Left ventricle myocardium superior (tissue), 1 donor: ENCODE measurements at places on chromosomes 5 and 9.

DNA sequence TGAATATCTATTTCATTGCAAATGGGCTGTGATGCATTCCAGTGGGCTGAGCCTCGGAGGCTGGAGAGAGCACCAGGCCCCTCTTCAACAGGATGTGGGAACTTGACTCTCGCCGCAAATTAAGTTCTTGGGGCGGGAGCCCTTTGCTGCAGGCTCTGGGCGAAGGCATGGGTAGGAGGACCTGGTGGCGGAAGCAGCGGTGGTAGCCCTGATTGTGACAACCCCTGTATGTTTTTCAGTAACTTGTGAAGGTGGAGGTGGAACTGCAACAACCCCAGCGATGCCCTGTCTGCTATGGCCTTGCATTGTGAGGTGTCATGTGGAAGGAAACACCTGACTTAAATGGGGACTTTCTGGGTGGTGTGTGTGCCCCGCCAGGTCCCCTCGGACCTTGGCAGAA is 9.4 kb downstream of the FYB1 start:
- DNase-seq: peak; percentile 37

- DNase-seq: no peak
These were observed 86.7 kb upstream of the TAS2R1 start for GRCh38 chr5:9716838-9717281.

- DNase-seq: no peak
These were observed 170.4 kb upstream of the OTULINL start for GRCh38 chr5:14411216-14411615.

DNA sequence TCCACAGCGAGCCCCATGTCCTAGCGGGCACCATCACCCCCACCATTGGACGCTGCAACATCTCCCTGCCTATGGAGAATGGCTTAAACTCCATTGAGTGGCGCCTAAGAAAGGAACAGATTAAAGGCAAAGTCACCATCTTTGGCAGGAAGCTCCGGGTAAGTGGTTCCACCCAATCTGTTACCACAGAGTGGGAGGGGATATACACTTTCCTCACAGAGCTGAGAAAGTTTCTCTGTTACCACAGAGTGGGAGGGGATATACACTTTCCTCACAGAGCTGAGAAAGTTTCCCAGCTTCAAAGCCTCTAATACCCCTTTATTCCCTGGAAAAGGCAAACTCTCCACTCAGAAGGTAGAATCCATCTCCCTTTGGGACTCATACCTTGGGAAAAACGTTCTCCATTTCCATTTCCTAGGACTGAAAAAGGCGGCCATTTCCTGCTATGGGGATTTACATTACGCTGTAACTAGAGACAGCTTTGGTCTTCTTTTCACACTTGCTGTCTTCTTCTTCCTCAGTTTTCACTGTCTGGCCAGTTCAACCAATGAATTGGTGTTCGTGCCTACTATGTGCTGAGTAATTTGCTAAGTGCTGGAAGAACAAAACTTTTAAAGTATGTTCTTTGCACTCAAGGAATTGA is 63.4 kb upstream of the WWC1 start:
- no peak for DNase-seq

GRCh38 chr9:118271936-118272335 is 567.7 kb downstream of the TLR4 start:
- DNase-seq: no peak

- no peak for DNase-seq
These were observed 5.1 kb upstream of the ERGIC1 start for GRCh38 chr5:172828911-172829431.

DNA sequence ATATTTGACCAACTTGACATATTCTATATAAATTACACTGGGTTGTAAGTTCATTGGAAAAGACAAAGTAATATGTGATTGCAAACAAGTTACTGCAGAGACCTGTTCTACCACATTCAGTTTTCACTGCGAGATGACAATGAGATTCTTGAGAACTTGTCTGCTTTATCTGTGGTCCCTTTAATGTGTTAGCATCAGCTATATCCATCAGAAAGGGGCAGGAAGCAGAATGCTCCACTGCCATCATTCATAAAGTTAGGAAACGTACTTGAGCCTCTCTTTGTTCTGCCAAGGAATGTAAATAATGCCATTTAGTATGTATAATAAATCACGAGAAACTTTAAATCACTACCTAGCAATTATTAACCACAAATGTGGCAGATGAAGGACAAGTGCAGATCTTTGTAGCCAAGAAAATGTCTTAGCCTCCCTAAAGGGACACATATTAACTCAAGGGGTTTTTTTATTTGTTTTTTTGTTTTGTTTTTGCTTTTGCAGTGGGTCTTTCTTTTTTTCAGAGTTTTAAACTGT is 59.4 kb downstream of the GIN1 start:
- no peak for DNase-seq

DNA sequence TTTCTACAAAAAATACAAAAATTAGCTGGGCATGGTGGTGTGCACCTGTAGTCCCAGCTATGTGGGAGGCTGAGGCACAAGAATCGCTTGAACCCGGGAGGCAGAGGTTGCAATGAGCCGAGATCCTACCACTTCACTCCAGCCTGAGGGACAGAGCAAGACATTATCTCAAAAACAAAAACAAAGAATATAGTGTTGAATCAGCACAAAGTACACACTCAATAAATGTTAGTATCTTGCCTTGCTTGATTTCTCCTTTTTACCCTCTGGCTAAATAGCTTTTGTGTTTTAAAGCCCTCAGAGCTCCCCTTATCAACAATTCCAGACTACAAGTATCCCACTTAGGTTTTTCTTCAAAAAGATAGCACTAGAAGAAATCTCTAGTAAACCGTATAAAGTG is 37.5 kb upstream of the CCNG1 start:
- no peak for DNase-seq

DNA sequence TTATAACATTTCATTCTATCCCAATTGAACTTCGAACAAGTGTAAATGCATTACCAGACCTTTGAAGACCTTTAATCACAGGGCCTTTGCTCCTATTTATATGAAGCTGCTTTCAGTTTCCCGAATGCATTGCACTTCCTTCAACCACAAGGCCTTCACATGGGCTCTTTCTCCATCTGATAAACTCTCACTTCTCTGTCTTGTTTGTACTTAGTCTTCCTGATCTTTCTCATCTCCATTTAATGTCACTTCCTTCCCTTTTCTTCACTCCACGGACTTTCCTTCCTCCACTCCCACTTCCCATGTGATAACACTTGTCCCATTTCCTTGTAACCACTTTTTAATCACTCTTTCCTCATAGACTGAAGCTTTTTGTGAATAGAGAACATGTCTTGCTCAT is 74.3 kb upstream of the TNC start:
- no peak for DNase-seq

- DNase-seq: no peak
These were observed 133.1 kb upstream of the FBXL7 start for GRCh38 chr5:15366676-15367391.

DNA sequence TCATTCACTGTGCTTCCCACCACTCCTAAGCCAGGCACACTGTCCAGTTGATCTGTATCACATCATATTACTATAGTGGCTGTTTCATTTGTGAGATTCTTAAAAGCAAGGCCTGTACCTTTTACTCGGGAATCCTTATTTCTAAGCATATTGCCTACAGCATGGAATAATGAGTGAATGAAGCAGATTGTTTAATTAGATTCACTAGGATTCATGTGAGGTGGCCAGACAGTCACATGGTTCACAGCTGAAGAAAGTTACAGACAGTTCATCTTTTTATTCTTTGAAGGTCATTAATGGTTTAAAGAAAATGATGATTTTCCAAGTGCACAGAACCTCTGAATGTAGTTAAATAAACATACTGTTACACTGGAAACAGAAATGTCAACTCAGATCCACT is 24.3 kb upstream of the SEMA6A start:
- no peak for DNase-seq

DNA sequence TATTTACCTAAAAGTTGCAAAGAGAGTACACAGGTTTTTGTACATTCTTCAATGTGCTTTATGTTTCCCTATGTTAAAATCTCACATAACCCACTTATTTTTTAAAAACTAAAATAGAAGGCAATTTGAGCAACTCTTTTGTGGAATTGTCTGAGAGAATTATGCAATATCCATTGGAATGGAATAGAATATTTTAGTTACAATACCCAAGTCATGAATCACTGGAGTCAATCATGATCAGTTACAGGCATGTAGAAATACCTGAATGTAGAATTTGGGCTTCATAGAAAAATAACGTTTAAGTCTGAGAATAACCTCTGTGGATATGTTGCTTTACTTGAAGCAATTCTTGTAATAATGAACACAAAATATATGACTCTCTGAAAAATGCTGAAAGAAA is 143.3 kb downstream of the FGF10 start:
- DNase-seq: no peak

DNA sequence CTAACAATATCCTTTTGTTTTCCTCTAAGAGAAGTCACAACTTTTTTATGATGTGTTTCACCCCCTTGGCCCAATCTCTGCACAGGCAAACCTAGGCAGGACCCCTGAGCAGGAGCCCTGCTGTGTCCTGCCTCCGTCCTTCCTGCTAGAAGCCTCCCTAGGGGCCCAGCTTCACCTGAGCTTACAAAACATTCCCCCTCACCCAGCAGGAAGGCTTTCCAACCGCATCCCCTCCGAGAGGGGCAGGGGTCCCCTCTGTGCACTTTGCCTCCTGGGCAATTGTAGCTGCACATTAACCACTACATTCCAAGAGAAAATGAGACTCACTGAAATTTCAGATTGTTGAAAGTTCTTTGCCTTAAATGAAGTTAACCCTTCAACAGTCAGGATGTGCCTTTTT is 176.2 kb downstream of the IRX2 start:
- no peak for DNase-seq

GRCh38 chr5:95220381-95220780 is 64.5 kb downstream of the MCTP1 start:
- DNase-seq: no peak

GRCh38 chr5:142602720-142603245 is 83.1 kb downstream of the FGF1 start:
- DNase-seq: no peak

DNA sequence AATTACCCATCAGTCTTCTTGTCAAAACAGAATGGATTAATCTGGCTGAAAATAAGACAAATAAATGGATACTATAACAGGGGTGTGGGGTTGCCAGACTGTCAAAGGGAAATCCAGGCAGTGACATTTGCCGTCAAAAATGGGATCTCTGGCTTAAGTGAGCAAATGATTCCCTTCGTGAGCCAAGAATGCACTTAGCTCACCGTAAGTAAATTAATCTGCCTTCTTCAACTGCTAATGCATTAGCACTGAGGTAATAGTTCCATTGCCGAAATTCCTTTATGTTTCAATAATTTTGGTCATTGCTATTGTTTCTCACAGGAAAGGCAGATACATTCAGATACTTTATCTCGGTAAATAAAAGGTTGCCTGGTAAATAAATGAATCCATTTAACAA is 377.8 kb downstream of the KIAA0825 start:
- no peak for DNase-seq

GRCh38 chr9:1612886-1613285 is 402.3 kb upstream of the SMARCA2 start:
- DNase-seq: no peak

DNA sequence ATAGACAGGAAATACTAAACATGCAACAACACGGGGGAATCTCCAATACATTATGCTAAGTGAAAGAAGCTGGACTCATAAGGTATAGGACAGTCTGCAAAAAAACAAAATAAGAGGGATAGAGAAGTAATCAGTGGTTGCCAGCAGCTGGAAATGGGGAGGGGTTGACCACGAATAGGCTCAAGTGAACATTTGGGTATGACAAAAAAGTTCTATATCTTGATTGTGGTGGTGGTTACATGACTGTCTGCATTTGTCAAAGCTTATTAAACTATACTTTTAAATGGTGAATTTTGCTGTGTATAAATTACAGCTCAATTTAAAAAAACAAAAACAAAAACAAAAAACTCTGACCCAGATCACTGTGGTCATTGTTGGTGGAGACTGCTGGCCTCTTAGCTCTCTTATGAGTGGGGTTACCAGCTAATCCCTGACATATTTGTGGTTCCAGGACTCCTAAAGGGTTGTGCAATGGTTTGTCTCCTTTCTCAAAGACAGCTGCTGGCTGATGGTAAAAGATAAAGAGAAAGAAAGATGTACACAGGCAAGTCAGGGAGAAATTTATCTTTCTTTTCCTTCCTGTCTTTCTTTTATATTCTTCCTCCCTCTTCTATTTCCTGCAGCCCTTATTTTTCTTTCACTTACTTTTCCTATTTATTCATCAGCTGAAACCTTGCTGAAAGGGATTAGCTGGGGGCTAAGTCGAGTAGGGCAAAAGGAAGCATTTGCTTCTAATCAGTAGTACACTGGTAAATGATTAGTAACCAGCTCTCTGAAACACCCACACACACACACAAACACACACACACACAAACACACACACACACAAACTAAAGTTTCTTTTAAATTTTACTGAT is 42.6 kb upstream of the APC start:
- DNase-seq: no peak

GRCh38 chr9:122180633-122181032 is 20.9 kb downstream of the MORN5 start:
- no peak for DNase-seq

- DNase-seq: no peak
These were observed 92.1 kb downstream of the CDKN2A start for GRCh38 chr9:21902136-21902535.

DNA sequence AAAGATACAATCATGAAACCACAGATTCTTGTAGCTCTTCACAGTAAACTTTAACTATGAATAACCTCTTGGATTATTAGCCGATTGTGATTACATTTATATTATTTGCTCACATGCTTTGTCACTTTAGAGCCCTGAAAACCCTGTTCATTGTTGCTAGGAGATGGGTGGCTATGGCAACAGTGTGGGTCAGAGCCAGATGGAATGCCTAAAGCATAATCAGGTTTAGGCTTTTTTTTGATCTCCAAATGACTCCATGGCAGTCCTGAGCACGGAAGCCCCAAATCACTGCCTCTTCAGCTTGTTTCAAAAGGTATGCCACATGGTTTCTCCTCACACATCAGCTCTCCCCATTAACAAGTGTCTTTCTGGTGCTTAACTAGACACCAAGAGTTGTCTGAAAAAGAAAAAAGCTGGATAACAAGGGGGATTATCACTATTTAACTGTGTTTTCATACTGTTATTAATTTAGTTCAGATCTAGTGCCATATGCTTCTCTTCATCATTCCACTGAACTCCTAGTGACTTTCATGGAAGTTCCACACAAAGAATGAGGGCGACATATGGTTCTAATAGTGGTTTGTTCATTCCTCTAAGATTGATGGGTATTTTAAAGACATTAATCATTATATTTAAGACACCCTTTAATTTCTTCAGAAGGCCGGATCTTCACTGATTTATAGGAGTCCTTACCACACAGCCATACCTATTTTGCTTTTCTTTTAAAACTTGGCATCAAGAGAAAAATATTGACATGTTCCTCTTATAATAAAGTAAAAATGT is 88.8 kb upstream of the PAM start:
- no peak for DNase-seq

- no peak for DNase-seq
These were observed 145.1 kb upstream of the TBCA start for GRCh38 chr5:77921094-77921768.

- DNase-seq: no peak
These were observed 170.3 kb upstream of the PUM3 start for GRCh38 chr9:3014178-3014577.

DNA sequence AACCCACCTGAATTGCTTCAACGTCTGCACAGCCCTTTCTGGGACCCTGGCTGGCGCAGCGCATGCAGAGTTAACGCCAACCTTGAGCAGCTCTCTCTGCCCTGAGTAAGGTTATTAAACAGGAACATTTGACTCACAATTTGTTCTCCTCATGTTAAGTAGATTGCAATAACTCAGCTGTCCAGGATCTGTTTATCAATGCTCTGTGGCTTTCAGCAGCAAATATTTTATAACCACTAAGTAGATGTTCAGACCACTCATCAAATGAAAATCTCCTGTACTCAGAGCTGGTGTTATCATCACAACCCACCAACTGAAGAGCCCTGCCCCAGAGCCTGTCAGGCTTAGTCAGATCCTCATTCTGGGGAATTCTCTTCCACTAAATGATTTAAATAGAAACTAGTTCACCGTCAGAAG is 403.0 kb downstream of the ZNF608 start:
- no peak for DNase-seq
